HepG2 (cell line): ENCODE measurements at places on chromosomes 3 and 15.

- DNase-seq = no peak
Measured at GRCh38 chr3:108271626-108272025, 24.7 kb upstream of the HHLA2 start.

GRCh38 chr3:119333773-119334509 lies 39.8 kb downstream of the ARHGAP31 start:
- no peak for DNase-seq

DNA sequence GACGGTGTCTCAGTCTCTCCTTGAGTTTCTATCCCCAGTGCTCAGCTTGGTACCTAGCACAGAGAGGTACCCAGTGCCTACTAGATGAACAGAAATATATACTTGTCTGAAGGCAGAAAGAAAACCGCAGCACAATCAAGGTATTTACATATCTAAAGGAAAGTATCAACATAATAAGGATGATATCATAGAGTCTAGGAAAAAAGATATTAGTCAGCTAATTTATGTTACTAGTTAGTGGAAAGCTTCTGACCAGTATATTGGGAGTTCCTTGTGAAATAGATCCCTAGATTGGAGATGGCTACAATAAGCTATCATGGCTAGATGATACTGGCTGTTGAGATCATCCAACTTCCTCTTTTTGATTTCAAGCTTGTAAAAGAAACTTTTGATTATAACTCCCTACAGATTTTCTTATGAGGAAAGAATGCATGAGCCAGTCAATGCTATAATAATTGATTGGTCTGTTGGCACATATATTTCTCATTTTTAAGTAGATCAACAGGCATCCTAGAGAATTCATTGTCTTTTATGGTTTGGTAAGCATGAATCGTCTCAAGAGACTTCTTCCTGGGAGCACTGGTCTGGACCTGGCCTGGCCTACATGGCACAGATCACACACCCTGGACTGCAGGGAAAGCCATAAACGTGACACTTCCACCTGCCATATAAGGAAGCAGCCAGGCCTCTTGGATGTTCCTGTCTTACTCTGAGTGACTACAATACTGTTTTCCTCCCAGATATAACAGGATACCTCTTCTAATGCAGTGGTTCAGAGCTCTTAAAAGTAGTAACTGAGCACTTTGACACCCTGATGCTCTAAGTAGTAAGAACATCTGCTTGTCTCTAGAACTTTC lies 60.7 kb downstream of the IMPG2 start:
- no peak for DNase-seq

DNA sequence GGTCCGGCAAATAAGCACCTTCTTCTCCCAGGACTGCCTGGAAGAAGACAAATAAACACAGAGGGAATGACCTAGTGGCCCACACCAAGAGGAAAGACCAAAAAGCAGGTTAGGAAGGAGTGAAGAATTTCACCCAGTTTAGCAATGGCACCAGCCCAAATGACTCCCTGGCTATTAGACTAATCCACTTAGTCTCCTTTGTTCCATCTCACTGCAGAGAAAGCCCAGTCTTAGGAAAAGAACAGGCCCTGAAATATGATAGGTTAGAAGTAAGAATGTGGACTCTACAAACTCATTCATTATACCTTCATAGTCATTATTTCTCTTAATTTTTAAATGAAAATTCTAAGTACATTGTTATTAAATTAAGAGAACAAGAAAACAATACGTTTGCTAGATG lies 23.2 kb downstream of the SERPINI2 start:
- DNase-seq = no peak

DNA sequence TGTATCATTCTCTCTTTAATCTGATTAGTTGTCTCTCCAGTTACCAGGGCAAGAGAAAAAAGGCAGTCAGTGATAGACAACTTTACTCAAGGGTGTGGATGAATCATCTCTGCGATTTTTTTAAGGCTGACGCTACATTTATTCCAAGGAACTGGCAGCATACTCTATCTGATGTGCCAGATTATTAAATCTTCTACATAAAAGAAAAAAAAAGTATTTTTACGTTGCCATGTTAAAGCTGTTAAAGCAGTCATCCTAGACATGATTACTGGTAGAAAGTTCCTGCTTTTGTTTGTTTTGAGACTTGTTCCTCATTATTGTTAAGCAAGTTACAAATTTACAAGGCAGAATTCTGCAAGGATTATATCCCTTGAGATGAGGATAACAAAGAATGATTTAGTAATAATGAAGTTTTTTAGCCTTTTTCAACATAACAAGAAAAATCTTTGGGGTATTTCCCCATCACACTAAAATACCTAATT lies 121.7 kb downstream of the CBLB start:
- DNase-seq = no peak

- no peak for DNase-seq
Measured at GRCh38 chr3:17850448-17850847, 108.0 kb upstream of the TBC1D5 start.

DNA sequence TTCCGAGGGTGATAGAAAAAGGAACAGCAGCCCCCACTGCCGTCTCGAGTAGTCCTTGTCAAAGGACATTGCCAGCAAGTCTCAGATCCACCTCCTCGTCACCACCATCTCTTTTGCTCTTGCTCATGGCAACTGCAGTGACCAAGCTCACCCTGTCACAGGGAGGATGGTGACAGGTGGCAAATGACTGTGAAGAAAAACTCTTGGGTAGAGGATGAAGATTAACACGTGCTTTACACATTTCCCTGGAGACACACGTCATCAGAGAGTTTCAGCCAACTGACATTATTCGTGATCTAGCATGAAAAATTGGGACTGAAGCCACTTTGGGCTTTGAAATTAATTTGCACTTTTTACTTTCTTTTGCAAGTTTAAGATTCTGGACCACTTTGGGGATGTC lies 174.3 kb downstream of the EBLN2 start:
- DNase-seq = no peak

- DNase-seq = peak; percentile 65
Measured at GRCh38 chr3:149401926-149402310, 24.5 kb upstream of the TM4SF1 start.

DNA sequence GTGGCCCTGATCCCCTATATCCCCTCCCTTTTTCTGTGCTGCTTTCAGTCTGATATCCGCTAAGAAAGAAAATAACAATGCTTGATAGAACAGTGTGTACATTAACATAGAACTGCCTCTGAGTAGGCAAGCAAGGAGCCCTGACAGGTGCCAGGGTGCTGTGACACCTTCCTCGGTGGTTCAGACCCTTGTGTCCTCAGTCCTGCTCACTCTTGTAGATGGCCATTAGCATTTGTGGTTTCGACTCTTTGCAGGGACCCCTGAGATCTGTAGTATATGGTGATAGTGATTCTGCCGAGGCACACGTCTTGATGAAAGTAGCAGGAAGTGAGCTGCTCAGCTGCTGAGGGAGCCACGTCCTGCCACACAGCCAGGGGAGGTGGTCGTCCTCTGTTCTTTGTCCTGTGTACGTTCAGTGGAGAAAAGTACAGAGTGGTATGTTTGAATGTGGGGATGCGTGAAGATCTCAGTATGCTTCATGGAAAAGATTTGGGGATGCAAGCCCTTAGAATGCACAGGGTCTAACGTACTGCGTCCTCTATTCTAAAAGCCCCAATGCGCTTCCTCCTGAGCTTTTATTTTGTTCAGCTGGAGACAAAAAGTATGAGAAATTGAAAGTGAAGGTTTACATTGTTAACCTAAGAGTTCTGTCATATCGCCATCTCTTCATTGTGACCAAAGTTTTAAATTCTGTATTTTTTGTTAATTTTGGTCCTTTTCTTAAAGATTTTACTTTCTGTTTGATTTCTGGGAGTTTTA lies 35.4 kb downstream of the PXYLP1 start:
- DNase-seq = no peak

DNA sequence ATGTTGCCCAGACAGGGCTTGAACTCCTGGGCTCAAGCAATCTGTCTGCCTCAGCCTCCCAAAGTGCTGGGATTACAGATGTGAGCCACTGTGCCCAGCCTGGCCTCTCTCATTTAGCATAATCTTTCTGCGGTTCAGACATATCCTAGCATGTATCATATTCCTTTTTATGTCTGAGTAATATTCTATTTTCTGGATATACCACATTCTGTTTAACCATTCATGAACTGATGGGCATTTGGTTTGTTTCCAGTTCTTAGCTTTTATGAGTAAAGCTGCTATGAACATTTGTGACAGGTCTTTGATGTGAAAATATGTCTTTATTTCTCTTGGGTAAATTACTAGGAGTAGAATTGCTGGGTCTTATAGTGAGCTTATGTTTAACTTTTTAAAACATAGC lies 23.5 kb downstream of the FAM81A start:
- DNase-seq = no peak

- DNase-seq = no peak
Measured at GRCh38 chr3:196849180-196849741, 18.5 kb upstream of the SENP5 start.

DNA sequence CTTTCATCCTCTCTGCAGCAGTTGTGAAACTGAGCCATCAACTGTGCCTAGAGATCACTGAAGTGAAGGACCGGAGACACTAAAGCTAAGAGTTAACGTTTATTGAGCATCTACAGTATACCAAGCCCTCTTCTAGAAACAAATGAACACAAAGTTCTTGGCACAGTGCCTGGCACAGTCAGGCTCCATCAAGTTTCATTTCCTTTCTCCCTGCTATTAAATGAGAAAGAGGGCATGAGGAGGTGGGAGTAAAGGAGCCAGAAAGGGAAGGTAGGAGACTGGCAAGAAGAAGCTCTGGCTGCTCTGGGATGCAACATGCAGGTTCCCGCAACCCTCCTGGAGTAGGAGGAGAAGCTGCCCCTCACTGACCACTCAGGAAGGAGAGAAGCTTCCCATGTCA lies 30.6 kb downstream of the CYP19A1 start:
- no peak for DNase-seq

DNA sequence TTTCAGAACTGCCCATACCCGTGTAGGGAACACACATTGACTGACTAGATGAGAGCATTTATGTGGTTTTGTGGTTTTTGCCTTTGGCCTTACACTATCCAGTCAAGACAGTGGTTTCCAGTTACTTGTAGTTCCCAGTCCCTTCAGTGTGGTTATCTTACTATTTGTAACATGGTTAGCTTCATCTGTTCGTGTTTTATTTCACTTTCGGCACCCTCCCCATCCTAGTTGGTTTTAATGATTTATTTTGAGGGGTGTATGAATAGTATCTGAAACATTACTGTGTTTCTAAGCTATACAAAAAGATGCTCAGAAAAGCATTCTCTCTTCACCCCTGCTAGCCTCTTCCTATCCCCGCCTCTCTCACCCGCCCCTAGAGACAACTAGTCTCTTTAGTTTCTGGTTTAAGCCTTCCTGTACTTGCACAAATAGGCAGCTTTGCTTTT lies 14.1 kb downstream of the LYSMD4 start:
- no peak for DNase-seq

DNA sequence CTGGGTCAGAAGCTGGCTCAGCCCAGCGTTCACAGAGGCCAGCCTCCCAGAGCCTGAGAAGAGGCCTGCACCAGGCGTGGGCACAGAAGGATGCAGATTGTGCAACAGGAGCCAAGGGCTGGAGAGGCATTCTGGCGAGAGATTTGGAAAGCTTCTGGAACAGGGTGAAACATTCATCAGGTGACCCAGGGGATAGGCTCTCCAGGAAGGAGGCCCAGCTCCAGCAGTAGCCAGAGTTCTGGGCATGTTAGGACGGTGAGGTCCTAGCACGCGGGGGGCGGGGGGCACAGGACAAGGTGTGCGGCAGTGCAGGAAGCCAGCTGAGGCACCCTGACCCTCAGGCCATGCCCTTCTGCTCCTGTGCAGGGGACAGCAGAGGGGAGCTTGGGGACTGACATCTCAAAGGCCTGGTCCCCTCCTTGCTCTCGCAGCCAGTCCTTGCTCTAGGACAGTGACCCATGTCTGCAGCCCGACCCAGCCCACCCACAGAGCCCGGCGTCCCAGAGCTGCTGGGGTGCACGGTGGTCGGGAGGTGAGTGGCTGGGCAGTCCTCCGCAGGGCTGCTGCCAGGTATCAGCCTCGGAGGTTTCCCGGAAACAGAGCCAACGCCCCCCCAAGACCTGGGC lies 111.7 kb upstream of the KLF13 start:
- no peak for DNase-seq

- no peak for DNase-seq
Measured at GRCh38 chr3:153762411-153763235, 358.6 kb upstream of the ARHGEF26 start.

GRCh38 chr3:125163739-125164601 lies 48.6 kb downstream of the SLC12A8 start:
- peak; percentile 31 for DNase-seq

- no peak for DNase-seq
Measured at GRCh38 chr15:55969582-55969981, 23.8 kb downstream of the NEDD4 start.

DNA sequence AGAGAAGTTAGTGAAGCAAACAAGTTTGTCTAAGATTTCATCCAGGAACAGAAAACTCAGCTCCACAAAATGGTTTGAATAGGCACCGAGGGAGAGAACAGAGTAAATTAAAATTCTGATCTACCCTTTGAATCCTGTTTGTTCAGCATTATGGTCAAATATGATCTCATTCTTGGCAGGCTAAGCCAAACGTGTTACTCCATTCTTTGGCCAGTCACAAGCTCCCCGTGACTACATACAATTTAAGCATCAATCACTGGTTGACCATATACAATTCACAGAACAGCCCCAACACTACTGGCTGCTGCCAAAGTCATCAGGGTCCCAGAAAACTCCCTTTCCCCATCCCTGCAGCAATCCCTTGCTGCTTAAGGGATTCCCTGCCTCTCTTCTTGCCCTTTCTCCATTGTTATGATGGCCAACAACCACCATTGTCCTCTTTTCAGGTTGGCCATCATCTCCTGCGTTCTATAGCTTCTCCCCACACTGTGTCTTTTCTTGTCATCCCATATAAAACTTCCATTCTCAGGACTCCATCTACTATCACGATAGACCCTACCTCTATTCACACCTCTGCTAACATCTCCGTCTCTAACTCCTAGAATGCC lies 46.3 kb downstream of the GOLIM4 start:
- DNase-seq = no peak

- DNase-seq = no peak
Measured at GRCh38 chr3:149332771-149333170, 665 bp downstream of the TM4SF18 start.

DNA sequence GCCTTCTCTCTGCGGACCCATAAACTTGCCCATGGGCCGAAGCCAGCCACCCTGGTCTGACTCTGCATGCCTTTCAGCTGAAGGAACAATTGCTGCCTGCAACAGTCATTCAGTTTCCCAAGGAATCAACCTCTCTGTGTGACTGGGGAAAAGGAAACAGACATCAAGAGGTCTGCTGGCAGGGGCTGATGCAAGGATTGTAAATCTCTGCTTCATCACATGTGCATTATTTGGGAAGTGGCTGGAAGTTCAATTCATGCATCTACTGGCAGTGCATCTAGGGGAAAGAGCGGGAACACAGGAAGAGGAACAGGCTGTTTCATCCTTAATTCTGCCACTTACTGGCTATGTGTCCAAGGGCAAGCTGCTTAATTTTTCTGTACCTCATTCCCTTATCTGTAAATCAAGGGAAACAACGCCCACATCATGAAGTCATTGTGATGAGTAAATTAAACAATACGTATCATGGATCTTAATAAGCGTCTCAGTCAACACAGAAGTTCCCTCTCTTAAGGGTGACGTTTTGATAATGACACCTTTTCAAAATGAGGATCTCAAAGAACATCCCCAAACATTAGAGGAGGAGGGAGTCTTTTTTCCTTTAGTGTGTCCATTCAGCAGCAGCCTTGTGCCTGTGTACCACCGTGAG lies 17.4 kb upstream of the ADPGK start:
- no peak for DNase-seq
